T-cell (primary cell): ENCODE measurements at places on chromosomes 11 and 22. TPM values are rescaled to one million over a fixed set of nuclear protein-coding genes. Genes with fewer than 3 reads are reported as not detected.
A peak's percentile ranks its signal among the peaks of the same experiment; 100 is the strongest.

DNA sequence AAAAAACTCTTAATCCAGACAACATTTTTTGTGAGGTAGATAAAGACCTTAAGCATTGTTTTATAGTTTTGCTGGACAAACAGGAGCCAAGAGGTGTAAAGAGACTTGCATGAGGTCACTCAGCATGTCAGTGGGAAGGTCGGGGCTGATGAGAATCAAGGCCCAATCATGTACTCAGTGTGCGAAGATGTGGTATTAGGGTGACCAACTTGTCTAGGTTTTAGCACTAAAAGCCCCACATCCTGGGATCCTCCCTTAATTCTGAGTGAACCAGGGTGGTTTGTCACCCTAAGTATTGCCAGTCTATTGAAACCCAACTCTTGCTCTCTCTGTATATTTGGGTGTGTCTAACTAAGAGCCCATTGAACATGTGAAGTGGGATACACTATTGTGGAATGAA, 19.5 kb upstream of the SORL1-AS1 start:
- DNase-seq: no peak
- peak overlapping the region; percentile 27 for H3K27ac ChIP-seq
- H3K36me3 ChIP-seq: peaks cover 12% of the 10 kb centered on the region
- H3K4me1 ChIP-seq: peaks cover 81% of the 10 kb centered on the region

GRCh38 chr11:132605825-132606570, 926.3 kb downstream of the OPCML start:
- H3K4me3 ChIP-seq: no peak overlapping the region
- H3K27me3 ChIP-seq: no peaks in the 10 kb centered on the region
- H3K27ac ChIP-seq: no peak overlapping the region
- no peaks in the 10 kb centered on the region for H3K36me3 ChIP-seq

GRCh38 chr11:116933961-116934360, 96.5 kb upstream of the APOA1 start:
- H3K4me1 ChIP-seq: peaks cover 43% of the 10 kb centered on the region
- peaks cover 10% of the 10 kb centered on the region for H3K36me3 ChIP-seq
- H3K27me3 ChIP-seq: no peaks in the 10 kb centered on the region
- H3K27ac ChIP-seq: peak overlapping the region; percentile 96
- no peak for DNase-seq

DNA sequence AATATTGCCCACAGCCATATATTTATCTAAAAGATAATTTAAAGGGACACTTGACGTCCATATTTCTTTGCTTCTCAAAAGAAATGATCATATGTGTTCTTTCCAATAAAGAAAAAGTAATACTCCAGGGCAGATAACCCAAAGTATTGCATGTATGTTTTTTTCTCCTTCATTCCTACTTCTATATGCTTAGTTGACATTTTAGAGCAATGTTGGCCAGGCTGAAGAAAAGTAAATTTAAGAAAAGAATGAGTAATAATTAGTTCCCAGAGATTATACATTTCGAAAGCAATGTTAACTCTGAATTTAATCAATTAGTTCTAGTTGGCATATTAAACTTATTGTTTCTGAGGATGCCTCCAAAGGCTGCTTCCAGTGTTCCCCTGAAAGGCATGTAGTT, 48.2 kb downstream of the DNAJC24 start:
- H3K27me3 ChIP-seq: no peaks in the 10 kb centered on the region
- H3K27ac ChIP-seq: no peak overlapping the region
- no peaks in the 10 kb centered on the region for H3K36me3 ChIP-seq
- no peak overlapping the region for H3K4me3 ChIP-seq

GRCh38 chr11:119974051-119974450, 163.9 kb downstream of the TRIM29 start:
- H3K27me3 ChIP-seq: no peaks in the 10 kb centered on the region
- no peaks in the 10 kb centered on the region for H3K36me3 ChIP-seq
- DNase-seq: no peak
- no peaks in the 10 kb centered on the region for H3K4me1 ChIP-seq
- H3K27ac ChIP-seq: no peak overlapping the region

Gene AIFM3
- total RNA-seq: 1.7 TPM
